Melanocyte of skin (primary cell): ENCODE measurements at places on chromosomes 7 and 10. TPM values are rescaled to one million over a fixed set of nuclear protein-coding genes. Genes with fewer than 3 reads are reported as not detected.

SH2B2 gene
- 2.0 and 4.5 TPM in 2 replicates for total RNA-seq

EGR2 gene
- total RNA-seq: under 0.01 TPM in 1 of 2 replicates, not detected in the other

CEP55 gene
- 51.7 and 61.9 TPM in 2 replicates for total RNA-seq

POLL gene
- total RNA-seq: 8.7 and 12.2 TPM in 2 replicates

FGF8 gene
- total RNA-seq: 0.69 TPM in 1 of 2 replicates, not detected in the other

PAPOLB gene
- total RNA-seq: under 0.01 TPM in 1 of 2 replicates, not detected in the other

OPN4 gene
- not detected in 2 replicates for total RNA-seq

OR13A1 gene
- total RNA-seq: not detected in 2 replicates

ITPRID1 gene
- not detected in 2 replicates for total RNA-seq

PTPN20 gene
- 0.69 and 0.73 TPM in 2 replicates for total RNA-seq

TMEM254 gene
- 8.7 and 13.1 TPM in 2 replicates for total RNA-seq

CHRM2 gene
- total RNA-seq: under 0.01 TPM in 1 of 2 replicates, not detected in the other

TBATA gene
- not detected in 2 replicates for total RNA-seq

IDI2 gene
- total RNA-seq: not detected in 2 replicates

DRGX gene
- total RNA-seq: not detected in 2 replicates
